ENCODE measurements at places on chromosomes 7 and 10.

DNA sequence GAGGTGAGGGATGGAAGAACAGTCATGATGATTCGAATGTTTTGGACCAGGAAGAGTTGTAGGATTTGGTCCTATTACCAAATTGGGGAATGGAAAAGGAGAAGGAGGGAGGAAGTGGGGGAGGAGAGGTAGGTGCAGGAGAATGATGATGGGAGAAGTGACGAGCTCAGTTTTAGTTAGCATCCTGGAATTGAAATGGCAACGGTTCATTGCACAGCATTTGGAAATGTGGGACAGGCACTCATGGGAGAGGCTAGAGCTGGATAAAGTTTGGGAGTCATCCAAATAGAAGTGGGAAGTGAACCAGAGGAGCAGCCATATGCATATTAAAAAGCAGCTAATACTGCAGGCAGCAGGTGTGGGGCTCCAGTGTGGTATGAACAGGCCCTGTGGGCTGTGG, 253.6 kb downstream of the SORCS3 start:
- DNase-seq = no peak

GRCh38 chr7:15326044-15326644, 235.7 kb downstream of the AGMO start:
- no peak for DNase-seq

DNA sequence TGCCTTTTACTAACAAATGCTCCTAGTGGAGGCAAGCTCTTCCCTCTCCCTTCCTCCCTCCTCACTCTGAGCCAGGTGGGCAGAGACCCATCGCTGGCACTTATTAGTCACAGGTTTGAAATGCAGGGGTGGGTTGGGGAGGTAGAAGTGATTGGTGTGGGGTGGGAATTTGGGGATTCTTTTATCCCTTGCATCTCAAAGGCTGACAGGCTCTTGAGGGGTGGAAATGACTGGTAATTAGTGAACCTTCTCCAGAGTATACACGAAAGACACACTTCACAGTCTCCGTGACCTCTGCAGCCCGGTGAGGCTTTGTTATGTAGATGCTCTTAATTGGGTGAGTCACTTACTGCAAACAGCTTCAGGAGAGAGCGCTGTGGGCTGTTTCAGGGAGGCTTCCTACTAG, 13.9 kb upstream of the LRMDA start:
- DNase-seq = no peak

GRCh38 chr7:130417213-130417612, 23.6 kb downstream of the CEP41 start:
- DNase-seq = no peak

DNA sequence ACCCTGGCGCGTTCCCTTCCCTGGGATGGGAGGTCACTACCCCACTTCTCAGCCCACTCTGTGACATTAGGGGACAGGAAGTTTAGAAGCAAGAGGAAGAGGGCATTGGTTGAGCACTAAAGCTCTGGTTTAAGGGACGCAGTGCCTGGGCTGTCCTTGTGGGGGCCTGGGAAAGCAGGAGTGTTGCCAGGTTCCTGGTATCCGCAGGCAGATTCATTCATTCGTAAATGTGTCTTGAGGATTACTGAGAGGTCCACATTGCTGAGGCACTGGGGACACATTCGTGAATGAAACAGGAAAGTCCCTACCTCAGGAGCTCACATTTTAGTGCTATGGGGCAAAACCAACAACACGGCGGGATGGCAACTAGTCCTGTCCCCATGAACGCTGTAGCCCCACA, 69.4 kb downstream of the COL13A1 start:
- no peak for DNase-seq

DNA sequence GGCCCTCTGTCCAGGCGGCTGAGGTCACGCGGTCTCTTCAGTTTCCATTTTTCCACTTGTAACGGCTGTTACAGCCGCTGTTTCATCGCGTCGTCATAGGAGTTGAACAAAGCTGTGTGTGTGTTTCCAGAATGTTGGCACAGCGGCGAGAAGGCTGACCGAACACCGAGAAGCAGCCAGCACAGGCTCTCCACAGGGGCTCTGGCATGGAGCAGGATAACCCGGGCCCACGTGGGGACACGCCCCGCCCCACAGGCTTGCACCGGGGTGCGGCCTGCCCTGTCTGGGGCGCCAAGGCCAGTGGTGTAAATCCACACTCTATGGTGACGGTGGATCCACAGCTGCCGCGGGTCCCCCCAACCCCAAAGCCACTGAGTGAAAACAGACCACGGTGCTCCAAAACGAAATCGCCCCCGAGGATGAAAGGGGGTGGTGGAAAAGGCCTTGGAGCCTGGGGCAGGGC, 448.2 kb downstream of the DNAJB6 start:
- DNase-seq = no peak

DNA sequence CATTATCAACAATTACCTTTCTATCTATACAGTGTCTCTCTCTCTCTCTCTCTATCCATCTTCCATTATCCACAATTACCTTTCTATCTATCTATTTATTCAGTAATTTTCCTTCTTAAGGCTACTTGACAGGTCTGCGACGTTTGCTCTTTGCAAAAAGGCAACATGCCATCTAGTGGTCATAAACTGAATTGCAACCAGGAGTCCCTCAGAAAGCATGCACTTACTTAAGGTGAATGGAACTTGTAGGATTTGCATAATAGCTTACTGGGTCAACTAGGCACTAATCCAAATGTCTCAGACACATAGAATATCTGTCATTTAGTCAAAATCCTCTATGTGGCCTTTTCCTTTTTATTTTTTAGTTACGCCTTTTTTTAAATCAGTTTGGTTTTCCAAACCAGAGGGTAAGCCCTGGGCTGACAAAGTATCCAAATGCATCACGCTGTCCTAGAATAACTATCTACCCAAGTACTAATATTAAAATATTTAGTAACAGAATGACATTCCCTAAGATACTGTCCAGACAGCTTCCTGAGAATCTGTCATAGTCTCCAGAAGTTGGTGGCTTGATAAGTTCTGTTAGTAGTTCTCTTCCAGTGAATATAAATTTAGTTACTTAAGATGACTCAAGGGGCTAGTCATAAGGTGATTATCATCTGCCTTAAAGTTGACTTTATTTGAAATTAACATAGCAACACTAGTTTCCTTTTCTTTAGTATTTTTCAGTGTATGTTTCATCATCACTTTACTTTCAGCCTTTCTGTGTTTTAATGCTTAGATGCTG, 208.3 kb downstream of the PPP1R3A start:
- peak; percentile 36 for DNase-seq

DNA sequence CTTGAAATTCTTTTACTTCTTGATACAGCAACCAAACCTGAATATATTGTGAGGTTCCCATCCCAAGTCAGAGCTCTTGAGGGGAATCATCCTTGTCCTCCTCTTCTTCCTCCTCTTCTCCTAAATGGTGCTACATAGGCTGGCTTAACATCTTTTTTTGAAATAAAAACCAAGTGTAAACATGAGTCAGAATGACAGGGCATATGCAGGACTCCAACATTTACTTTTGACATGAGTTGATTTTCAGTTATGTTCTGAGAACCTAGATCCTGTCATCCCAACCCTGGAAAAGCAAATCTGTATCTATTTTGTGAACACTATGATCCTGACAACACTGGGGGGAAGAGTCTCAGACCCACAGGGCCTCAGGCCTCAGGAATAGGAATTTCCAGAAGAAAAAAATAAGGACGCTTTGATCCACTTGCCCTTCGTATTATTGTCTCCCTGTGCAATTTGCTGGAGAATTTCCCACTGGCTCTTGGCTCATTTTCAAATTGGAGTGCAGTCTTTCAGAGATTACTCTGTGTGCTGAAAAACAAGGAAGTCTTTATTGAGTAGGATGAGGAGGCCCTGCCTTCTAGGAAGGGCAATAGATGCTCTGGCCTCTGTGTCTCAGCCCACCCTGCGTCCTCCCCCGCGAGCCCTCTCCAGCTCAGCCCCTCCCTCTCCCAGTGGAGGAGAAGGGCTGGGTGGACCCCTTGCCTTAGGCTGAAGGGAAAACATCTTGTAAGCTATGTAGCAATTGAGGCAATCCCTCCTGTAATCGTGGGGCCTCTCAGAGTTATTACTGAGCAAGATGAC, 121.6 kb downstream of the CREB5 start:
- no peak for DNase-seq

DNA sequence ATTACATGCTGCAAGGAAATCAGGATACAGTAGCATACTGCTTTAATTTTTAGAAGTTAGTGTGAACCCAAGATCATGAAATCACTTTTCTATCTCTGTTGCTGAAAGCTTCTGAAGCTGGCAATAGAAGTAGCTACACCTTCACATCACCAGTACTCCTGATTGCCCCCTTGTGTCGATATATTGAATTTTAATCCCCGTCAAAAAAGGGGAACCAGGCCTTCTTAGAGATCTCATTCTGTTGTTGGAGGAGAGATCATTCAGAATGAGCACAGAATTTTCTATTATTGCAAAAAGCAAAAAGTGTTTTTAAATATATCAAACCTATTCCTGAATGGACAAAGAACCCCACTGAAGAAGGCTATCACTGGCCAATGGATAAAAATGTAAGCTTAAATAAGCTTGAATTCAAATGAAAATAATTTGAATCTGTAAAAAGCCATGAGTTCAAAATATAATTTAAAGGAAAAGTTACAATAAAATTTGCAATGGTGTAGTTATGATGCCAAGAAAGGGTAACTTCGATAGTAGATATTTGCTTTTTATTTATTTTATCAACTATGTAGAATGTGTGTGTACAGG, 39.7 kb upstream of the TEX47 start:
- DNase-seq = no peak

DNA sequence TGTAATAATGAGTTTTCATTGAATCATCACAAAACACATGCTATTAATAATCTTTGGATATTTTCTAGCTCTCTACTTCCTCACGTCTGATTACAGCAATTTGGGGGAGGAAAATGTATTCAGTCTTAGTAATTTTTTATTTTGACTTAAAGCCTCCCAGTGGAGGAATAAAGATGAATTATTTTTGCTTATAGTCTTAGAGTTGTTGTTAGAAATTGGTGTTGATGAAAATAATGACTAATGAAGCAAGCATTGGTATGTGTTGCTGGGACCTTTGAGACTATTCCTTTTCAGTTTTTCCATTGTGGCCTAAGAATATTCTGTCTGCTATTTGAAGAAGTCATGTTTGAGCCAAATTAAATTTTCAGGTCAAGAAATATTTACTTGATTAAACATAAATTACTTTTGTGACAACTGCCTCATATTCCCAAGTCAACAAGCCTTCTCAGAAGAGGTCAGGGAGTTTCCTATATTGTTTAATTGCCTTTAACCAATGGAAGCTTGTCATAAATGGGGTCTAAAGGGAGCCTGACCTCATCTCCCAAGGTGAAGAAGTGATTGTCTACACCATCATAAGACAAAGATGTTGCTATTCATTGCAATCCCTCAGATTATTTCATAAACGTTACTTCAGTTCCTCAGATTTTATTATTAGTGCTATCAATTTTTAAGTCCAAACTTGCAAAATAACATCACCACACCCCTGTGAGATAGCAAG, 90.0 kb downstream of the ST7 start:
- DNase-seq = no peak

DNA sequence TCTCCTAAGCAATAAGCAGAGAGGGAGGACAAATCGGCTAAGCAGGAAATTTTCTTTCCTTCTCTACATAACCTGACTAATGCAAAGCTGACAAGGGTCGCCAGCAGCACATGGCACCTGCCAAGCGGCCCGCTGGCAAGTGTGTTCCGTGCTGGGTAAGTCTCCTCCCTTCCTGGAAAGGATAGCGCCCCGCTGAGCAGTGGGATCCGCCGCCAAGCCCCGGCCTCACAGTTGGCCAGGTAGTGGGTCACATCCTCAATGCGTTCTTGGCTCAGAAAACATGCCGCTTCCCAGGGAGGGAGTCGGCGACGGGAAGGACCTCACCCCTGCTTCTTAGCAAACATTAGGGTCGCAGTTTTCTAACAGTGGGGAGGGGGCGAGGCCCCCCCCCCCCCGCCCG, 488.9 kb upstream of the NUPR2 start:
- no peak for DNase-seq

- DNase-seq = peak; percentile 40
These were observed 737 bp downstream of the CNNM2 start for GRCh38 chr10:102918817-102919245.

DNA sequence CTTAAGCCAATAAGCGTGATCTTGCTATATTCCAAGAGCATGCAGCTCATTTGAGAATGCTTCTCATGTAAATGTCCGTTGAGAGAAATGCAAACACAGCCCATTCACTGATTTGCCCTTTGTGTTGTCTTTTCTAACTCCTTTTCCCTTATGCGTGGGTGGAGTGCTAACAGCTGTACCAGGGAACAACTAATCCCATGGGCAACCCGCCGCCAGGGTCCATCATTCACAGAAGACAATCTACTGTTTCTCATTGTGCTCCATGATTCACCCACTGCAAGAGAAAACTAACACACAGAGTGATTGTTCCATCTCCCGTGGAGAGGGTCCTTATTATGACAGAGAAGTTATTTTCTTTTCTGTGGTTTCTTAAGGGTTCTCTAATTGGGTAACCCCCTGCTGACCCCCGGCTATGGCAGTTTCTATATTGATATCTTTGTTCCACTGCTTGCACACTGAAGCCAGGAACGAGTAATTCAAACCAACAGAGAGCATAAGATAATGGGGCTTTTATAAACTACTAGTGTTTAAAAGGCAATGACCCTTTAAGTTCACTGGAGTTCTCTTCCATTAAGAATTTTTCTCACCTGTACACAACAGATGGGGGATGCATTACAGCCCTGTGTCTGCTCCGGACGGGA, 298.7 kb downstream of the BAMBI start:
- DNase-seq = no peak

DNA sequence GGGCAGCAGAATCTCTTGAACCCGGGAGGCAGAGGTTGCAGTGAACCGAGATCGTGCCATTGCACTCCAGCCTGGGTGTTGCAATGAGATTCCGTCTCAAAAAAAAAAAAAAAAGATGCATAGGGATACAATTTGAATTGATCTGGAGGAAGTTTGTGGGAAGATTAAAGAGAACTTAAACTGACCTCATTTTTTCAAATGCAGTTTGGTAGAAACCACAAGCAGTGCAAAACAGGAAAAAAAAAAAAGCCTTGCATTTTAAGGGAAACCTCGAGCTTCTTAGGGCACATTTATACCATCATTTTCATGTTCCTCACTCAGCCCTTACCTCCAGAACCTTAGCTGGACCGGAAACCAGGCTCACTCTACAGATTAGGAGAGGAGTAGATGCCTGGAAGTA, 2.8 kb downstream of the KCTD7 start:
- DNase-seq = peak; percentile 36

DNA sequence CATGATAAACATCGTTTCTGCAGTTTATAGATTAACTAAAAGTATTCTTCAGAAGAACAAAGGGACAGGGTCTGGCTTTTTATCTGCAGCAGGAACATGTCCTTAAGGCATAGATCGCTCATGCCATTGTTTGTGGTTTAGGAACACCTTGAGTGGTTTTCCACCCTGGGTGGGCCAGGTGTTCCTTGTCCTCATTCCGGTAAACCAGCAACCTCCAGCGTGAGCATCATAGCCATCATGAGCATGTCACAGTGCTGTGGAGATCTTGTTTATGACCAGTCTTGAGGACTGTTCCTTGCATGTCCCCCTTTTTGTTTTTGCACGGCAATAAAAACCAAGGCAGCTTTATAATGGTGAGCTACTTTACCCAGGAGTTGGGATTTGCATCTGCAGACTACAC, 33.9 kb downstream of the STOX1 start:
- DNase-seq = no peak

GRCh38 chr7:148893071-148893470, 9.0 kb upstream of the EZH2 start:
- DNase-seq = no peak

- DNase-seq = no peak
These were observed 603.5 kb downstream of the ARL4A start for GRCh38 chr7:13290975-13291374.

- no peak for DNase-seq
These were observed 13.4 kb upstream of the ERCC6 start for GRCh38 chr10:49552277-49552676.
